SHP77 (cell line): ENCODE measurements at places on chromosomes 7 and 10.

- no peak for DNase-seq
These were observed 1.6 kb upstream of the RAMP3 start for GRCh38 chr7:45155941-45156340.

DNA sequence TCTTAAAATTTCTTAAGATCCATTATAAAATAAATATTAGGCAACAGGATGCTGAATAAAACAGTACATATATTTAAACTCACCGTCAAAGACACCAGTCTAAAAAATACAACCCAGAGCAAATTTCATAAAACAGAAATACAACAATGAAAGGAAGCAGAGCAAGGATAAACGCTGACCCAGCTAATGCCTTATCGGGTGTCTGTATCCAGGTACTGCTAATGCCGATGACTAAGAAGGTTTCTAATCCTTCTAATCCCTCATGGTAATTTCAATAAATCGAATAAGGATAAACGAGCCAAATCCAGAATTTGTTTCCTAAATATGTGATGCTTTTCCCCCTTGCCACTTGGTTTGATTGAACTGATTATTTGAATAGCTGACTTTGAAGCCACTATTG, 1.7 kb downstream of the HYCC1 start:
- no peak for DNase-seq

DNA sequence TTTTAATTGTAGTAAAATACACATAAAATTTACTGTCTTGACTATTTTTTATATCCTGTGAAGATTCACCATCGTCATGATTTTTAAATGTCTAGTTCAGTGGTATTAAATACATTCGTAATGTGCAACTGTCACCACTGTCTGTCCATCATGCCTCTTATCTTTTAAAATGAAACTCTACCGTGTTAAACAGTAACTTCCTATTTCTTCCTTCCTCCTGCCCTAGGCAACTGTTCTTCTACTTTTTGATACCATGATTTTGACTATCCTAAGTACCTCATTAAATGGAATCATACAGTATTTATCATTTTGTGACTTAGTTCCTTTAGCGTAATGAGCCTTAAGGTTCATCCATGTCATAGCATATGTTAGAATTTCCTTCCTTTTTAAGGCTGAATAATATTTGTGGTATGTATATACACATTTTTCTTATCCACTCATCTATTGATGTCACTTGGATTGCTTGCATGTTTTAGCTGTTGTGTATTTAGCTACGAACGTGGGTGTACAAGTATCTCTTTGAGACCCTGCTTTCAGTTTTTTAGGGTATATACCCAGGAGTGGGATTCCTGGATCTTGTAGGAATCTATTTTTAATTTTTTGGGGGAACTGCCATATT, 13.5 kb downstream of the SLK start:
- DNase-seq: no peak

- DNase-seq: no peak
These were observed 55.8 kb downstream of the HBP1 start for GRCh38 chr7:107224374-107225223.

DNA sequence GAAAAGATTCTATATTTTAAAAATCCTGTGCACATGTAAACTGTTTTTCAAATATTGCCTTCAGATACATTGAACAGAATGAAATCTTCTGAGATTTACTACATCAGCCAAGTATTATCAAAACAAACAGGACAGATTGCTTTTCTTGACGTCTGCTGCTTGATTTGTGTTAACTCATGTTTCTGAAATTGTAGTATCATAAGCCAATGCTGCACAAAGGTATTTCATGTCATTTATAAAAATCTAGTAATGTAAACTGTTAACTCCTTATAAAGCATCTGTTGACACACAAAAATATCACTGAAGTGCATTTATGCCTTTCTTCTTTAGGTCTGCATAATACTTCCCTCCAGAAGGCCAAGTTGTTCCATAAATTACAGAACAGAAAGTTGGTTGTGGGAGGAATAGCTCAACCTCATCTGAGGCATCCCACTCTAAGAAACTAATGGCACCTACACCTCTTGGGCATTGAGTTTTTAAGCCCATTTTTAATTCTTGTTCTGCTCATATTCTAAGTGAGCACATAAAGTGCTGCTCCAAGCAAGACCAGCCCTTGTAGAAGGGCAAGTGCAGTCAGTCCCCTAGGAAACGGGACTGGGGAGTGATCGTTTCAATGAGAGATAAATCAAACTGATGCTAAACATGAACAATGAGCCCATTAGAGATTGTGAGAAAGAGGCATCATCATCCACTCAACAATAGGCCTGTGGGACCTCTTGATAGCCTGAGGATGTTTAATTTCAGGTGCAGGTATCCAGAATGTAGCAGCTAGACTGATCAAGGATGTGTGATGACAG, 28.5 kb downstream of the CAV1 start:
- no peak for DNase-seq

GRCh38 chr10:11913079-11913641, 90.0 kb downstream of the PROSER2 start:
- no peak for DNase-seq

DNA sequence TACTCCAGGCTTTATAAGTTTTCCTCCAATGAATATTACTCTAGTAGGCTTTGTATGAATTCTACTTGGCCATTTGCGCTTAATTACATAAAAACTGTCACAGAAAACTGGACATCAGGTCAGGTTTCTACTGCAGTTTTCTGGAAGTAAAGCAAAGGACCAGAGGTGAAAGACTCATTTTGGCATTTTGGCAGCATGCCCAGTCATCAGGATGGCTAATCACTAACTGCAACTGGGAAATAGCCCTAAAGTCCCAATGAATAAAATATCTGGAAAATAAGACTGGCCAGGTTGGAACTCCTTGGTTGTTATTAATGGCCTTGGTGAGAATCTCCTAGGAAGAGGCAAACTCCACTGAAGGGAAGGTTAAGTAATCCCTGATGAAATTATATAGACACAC, 75.5 kb downstream of the COPG2 start:
- DNase-seq: no peak

DNA sequence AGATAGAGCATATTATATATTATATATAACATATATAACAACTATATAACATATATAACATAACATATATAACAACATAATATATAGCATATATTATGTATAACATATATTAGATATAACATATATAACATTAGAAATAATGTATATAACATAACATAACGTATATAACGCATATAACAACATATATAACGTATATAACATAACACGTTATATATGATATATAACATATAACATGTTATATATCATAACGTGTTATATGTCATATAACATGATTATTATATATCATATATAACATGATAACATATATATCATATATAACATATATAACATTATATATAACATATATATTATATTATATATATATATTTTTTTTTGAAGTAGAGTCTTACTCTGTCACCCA, 3.7 kb downstream of the AP5Z1 start:
- no peak for DNase-seq

DNA sequence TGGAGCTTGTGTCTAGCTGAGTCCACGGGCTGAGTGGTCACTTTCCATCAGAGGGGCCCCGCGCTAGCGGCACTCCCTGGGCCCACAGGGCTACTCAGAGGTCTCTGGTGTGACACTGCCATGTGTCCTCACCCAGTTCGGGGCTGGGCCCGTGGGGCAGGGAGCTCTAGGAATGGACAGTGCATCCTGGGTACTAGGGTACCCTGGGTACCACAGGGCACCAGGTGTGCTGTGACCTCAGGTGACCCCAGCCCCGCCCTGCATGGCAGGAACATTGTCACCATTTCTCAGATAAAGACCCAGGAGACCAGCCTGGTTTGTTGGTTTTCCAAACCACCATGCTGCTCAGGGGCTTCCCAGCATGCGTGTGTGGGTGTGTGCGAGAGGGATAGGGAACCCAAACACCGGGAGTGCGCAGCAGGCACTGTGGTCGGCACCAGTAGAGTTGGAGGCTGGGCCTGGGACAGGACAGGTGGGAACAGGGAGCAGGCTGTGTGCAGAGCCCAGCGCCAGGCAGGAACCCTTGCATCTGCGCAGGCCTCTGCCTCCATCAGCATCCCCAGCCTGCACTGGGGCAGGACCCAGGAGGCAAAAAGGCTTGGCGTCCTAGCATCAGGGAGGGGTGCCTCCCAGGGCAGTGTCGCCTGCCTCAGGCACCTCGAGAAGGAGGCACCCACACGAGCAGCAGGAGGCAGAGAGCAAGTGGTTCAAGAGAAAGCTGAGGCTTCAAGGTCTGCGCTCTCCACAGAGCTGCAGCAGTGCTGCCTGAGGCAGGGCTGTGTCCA, 19.4 kb upstream of the CSGALNACT2 start:
- DNase-seq: no peak

DNA sequence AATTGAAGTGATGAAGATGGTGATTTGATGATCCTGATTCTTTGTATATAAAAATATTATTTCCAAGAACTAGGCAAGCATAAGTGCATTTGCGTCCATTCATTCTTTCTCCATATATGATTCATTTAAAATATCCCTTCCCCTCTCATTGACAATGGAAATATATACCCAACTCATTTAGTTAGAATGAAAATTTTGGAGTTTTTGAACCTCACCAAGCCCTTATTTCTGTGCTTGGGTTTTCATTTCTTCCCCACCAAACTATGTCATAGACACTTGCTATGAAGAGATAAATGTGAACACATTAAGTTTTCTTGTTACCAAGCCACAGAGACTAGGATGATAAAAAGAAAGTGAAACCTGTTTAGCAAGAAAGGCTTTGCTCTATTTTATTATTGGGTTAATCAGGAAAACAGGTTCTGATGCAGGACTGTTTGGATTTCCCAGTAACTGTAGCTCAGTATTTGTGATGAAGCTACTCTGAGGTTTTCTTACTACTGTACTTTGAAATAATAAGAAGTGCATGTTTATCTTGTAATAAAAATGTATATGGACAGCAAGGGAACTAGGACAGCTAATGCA, 68.3 kb downstream of the ITGB1 start:
- DNase-seq: no peak

DNA sequence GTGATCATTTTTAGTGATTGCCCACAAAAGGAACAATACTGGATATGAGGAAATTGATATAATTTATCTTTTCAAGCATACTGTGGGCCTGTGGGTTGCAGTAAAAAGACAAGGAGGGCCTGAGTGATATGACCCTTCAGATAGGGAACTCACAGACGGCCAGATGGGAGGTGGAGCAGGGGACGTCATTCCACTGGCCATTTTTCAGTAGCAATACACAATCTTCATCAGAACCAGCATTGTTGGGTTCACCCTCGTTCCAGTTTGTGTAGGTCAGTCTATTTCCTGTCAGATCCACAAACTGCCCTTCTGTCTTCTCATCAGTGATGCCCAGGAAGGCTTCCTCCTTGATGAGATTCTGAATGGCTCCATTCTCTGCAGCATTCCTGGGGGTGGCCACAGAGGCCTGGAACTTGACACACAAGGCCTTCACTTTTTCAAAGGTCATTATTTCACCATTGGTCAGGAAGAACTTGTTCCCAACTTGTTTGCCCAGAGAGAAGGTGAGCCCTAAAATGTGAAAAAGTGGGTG, 4.5 kb downstream of the MBL2 start:
- no peak for DNase-seq

DNA sequence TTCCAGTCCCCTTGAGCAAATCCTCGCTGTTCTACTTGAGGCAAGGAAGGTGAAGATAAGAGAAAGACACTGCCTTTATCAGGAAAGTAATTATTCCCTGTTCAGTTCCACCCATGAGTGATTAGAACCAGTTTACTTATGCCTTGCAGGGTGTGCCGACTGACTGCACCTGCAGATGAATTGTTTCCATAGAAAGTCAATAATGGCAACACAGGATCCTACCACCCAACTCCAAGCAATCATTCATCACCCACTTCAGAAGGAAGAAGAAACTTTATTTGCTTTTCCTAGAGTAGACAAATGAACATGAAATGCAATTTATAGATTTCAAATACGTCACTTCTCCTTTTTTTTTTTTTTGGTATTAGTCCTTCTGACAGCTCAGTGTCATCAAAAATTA, 383.9 kb downstream of the SORCS1 start:
- no peak for DNase-seq

DNA sequence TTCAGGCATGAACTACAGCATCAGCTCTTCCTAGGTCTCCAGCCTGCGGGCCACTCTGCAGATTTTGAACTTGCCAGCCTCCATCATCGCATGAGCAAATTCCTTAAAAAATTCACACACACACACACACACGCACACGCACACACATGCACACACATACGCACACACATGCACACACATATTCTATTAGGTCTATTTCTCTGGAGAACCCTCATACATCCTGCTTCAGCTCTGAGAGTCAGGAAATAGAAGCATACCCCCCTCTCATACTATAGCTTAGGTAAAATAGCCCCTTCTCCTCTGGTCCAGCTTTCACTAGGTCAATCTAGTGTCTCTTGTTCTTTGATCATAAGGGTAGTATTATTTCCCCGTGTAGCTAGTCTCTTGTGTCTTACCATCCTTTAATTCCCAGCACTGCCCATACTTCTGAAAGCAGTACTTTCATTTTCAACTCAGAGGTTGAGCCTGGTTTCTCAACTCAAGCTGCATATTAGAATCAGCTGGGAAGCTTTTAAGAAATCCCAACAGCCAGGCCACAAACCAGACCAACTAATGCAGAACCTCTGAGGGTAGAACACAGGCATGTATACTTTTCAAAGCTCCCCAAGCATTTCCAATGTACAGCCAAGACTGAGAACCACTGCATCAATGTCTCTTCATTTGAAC, 30.9 kb upstream of the ITGB8 start:
- DNase-seq: no peak

GRCh38 chr10:44965104-44965503, 5.5 kb downstream of the RASSF4 start:
- DNase-seq: no peak

- DNase-seq: no peak
These were observed 85.1 kb downstream of the RAMP3 start for GRCh38 chr7:45242698-45243097.

DNA sequence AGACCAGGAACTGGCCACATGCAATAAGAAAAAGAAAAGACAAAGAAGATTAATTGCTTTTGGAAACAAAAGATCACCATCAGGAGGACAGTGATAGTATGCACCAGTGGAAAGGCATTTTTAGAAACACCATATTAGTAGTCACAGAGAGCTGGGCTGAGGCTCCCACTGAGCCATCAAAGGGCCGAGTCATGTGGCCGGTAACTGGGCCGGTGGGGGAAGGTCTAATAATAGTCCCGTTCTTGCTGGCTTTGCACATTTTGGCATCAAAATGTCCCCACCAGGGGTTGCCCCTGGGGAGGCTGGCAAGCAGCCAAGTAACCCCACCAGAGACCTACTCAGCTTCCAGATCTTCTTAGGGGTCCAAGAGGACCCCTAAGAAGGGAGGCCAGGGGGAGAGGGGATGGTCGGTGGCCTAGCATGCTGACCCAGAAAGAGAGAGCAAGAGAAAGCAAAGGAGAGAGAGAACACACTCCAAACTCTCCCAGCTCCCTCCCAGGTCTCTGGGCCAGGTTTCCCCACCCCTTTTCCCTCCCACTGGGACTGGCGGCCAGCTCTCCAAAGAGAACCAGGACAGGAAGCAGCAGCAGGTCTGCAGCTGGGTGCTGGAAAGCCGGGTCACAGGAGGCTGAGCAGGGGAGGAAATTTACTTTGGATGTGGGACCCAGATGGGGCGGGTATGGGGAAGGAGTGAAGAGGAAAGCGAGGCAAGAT, 70.2 kb upstream of the FGFR2 start:
- no peak for DNase-seq
